ENCODE measurements at places on chromosomes 16 and 17.

- peak; percentile 85 for DNase-seq
Observed at GRCh38 chr16:89241187-89242007, 23.9 kb downstream of the ZNF778 start.

DNA sequence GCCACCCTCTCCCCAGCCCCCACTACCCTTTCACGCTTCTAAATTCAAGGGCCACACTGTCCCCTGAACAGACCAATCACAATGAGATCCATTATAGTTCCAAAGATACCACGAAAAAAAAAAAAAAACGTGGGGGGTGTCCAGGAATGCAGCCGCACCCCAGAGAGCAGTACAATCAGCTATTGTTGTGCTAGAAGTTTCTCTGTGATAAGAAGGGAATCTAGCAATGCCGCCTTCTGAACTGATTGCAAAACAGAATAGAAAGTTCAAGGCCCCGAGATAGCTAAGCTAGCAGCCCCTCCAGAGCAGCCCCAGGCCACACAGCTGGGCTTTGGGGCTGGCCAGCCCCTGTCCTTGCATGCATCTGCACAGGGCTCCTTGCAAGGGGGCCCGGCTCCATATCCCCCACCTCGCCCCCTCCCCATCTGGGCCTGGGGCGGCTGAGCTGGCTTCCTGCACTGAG, 86.9 kb upstream of the CBX4 start:
- DNase-seq, result no peak

- DNase-seq, result no peak
Observed at GRCh38 chr17:17712268-17712924, 31.1 kb downstream of the RAI1 start.

DNA sequence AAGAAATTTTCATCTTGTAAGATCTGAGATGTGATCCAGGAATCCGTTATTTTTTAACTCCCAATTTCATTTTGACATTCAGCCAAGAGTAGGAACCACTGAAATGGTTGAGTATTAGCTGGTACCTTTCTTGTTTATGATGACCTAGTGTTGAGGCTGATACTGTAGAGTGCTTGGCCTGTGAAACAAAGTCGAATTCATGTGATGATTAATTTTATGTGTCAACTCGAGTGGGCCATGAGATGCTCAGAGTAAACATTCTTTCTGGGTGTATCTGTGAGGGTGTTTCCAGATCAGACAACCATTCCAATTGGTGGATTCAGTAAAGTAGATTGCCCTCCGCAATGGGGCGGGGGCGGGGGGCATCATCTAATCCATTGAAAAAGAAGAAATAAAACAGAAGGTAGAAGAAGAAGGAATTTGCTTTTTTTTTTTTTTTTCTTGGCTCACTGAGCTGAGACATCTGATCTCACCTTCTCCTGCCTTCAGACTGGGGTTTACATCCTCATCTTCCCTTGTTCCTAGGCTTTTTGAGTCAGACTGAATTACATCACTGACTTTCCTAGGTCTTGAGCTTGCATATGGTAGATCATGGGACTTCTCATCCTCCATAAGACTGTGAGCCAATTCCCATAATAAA, 264.6 kb upstream of the KCNJ16 start:
- no peak for DNase-seq

GRCh38 chr17:50186661-50187393, 14.6 kb downstream of the COL1A1 start:
- no peak for DNase-seq

DNA sequence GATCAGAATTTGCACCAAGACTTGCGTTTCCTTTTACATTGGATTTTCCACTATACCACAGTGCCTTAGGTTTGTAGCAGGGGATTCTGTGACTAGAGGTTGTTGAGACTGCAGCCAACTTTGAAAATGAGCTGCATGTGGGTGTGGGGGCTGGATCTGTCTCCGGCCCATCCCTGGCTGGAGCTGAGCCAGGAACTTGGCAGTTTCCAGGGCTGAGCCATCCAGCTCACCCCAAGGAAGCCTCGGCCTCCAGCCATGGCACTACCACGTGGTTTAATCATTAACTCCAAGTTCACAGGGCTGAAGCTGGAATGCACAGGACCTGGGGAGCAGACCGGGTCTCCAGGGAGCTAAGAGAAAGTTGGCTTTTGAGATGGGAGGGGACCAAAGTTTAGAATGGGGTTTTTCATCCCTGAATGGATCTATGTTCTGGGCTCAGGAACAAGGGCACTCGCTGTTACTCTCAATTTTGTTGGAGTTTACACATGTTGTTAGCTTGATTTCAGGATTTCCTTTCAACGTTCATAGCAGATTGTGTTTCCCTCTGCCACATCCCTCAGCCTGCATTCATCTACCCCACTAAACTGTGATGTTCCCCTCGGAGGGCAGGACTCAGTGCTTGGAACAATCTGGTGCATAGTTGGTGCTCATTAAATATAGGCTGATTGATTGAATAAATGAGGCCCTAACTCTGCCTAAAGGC, 42.3 kb upstream of the HNF1B start:
- DNase-seq, result no peak
